ENCODE measurements at places on chromosomes 2 and 18. TPM values are rescaled to one million over a fixed set of nuclear protein-coding genes. Genes with fewer than 3 reads are reported as not detected.

DNA sequence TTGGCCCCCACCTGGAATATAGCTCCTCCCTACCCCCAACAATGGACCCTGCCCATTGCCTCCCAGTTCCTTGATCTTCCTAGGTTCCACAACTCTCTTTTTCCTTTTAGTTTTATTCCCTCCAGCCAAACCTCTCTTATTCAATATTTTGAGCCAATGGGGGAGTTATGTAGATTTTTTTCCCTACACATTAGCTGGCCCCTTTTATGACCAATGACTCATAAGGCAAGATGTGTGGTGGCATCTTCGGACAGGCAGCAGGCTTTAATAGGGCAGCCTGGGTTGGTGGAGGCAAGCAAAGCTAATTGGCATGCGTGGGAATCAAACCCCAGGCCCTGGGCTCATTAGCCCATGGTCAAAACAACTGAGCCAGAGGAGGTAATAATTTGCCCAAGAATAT is 9.2 kb downstream of the GRP start:
- H3K4me3 ChIP-seq = no peak overlapping the region
- no peak overlapping the region for H3K27ac ChIP-seq
- no peaks in the 10 kb centered on the region for H3K36me3 ChIP-seq
- DNase-seq = no peak
- H3K27me3 ChIP-seq = peaks cover 19% of the 10 kb centered on the region

DNA sequence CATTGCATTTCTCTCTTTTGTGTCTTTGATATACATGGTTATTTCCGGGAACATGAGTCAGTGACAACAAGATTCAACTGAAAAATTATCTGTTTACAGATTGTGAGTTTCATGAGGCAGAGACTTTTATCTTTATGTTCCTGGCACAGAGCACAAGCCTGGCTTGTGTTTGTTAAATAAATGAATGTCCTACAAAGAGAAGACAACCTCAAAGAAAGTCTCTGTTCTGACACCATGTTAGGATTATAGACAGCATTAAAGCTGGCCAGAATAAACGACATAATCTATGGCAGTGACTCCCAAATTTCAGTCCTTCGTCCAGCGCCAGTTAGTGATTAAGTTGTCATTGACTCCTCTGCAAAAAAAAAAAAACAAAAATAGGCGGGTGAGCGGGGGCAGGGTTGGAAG is 97.4 kb upstream of the DNAJC10 start:
- no peaks in the 10 kb centered on the region for H3K4me1 ChIP-seq
- H3K4me3 ChIP-seq = no peak overlapping the region
- DNase-seq = no peak

Gene CPLX4
- not detected for total RNA-seq

- no peaks in the 10 kb centered on the region for H3K4me1 ChIP-seq
- no peaks in the 10 kb centered on the region for H3K36me3 ChIP-seq
- H3K4me3 ChIP-seq = no peak overlapping the region
- no peak overlapping the region for H3K27ac ChIP-seq
- DNase-seq = no peak
These were observed 52.2 kb downstream of the C1QL2 start for GRCh38 chr2:119106301-119106897.

DNA sequence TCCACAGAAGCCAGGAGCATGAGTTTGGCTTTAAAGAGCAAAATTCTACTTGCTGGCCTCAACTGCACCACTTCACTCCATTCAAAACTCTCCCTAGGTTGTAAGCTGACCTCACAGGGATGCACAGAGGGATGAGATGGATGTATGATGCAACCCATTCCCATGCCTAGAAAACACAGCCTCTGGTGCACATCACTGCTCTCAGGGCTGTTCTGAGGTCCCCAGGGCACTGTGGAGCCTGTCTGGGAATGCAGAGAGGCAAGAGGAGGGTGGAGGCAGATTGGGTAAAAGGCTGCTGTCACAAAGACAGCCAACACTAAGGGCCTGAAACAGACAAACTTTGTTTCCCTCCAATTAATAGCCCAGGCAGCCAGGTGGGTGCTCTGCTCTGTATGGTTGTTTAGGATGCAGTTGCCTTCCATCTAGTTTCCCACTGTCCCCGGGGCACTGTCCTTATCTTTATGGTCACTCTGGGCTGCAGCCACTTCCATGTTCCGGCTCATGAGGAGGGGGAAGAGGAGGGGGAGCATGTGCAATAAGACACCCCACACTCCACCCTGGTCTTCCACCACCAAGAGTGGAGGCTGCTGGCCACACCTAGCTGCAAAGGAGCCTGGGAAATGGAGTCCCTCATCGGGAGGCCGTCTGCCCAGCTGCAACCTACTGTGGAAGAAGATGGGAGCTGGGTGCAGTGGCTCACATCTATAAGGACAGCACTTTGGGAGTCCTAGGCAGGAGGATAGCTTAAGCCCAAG is 7.0 kb downstream of the GPR45 start:
- no peaks in the 10 kb centered on the region for H3K4me1 ChIP-seq
- H3K27ac ChIP-seq = no peak overlapping the region
- 0 out of 2 replicates have a peak, but pooled peaks cover 6% of the 10 kb centered on the region for H3K27me3 ChIP-seq
- no peak overlapping the region for H3K4me3 ChIP-seq
- H3K36me3 ChIP-seq = no peaks in the 10 kb centered on the region

GRCh38 chr2:83516503-83516902 is 942.6 kb downstream of the SUCLG1 start:
- H3K27me3 ChIP-seq = no peaks in the 10 kb centered on the region
- H3K4me1 ChIP-seq = no peaks in the 10 kb centered on the region
- no peak for DNase-seq
- H3K27ac ChIP-seq = no peak overlapping the region
- no peak overlapping the region for H3K4me3 ChIP-seq
